ENCODE measurements at places on chromosomes 1 and 21.

GRCh38 chr1:97505816-97506215 lies 415.0 kb downstream of the DPYD start:
- no peak for DNase-seq

DNA sequence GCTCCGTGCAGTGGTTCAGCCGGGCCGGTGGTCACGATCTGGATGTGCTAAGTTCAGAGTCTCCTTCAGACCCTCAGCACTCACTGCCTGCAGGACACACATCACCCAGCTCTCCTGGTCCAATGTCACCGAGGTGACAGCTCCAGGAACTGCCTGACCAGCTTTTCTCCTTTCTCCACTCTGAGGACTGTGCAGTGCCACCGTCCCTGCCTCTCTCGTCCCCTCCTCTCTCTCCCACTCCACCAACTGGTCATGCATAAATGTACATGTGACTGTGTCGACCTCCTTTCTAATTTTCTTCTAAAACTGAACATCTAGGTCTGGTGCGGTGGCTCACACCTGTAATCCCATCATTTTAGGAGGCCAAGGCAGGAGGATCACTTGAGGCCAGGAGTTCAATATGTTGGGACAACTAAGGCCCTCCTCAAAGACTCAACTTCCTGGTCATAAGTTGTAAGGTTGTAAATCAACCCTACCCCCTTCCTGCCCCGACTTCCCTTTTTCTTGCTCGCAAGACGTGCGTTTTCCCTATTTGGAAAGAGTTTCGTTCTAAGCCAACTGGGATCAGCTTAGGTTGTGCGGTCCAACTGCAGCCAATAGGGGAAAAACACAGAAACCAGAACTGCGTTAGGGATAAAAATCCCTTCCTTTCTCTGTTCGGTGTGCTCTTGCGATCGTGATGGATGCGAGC lies 53.1 kb downstream of the MEGF6 start:
- no peak for DNase-seq

DNA sequence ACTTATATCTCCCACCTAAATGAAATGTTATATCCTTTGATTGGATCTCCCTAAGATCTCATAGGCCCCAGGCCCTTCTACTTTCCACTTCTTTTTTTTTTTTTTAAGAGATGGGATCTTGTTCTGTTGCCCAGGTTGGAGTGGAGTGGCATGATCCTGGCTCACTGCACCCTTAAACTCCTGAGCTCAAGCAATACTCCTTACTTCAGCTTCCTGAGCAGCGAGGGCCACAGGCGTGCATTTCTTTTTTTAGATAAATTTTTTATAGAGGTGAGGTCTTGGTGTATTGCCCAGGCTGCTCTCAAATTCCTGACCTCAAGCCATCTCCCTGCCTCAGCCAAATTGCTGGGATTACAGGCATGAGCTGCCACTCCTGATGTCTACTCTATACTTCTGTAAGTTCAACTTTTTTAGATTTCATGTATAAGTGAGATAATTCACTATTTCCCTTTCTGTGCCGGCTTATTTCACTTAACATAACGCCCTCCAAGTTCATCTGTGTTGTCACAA lies 987.5 kb upstream of the NCAM2 start:
- DNase-seq, result no peak

GRCh38 chr1:10667861-10668761 lies 128.3 kb downstream of the CASZ1 start:
- no peak for DNase-seq

GRCh38 chr1:86741947-86742572 lies 37.7 kb downstream of the SH3GLB1 start:
- DNase-seq, result no peak

GRCh38 chr21:36188937-36189336 lies 32.3 kb downstream of the DOP1B start:
- no peak for DNase-seq

- DNase-seq, result no peak
Measured at GRCh38 chr1:7644961-7645750, 125.9 kb upstream of the VAMP3 start.

GRCh38 chr1:13824626-13825025 lies 124.6 kb downstream of the PRDM2 start:
- no peak for DNase-seq

- DNase-seq, result no peak
Measured at GRCh38 chr1:47764461-47765046, 232.6 kb downstream of the TRABD2B start.
